IPS-NIHi11 (cell line): ENCODE measurements at places on chromosomes 7 and 10.

- DNase-seq: no peak
Observed at GRCh38 chr7:139711991-139712743, 65.6 kb downstream of the HIPK2 start.

- DNase-seq: no peak
Observed at GRCh38 chr7:140242057-140243031, 65.6 kb upstream of the KDM7A start.

GRCh38 chr10:96636551-96636950 is 49.7 kb upstream of the TM9SF3 start:
- DNase-seq: no peak

GRCh38 chr7:149615690-149616270 is 118.2 kb upstream of the ZNF746 start:
- DNase-seq: peak; percentile 38

GRCh38 chr10:29618341-29619171 is 16.2 kb downstream of the SVIL start:
- DNase-seq: no peak

- no peak for DNase-seq
Observed at GRCh38 chr7:123977081-123977480, 52.0 kb downstream of the SPAM1 start.

GRCh38 chr10:71390461-71390835 is 6.3 kb upstream of the CDH23 start:
- DNase-seq: no peak

DNA sequence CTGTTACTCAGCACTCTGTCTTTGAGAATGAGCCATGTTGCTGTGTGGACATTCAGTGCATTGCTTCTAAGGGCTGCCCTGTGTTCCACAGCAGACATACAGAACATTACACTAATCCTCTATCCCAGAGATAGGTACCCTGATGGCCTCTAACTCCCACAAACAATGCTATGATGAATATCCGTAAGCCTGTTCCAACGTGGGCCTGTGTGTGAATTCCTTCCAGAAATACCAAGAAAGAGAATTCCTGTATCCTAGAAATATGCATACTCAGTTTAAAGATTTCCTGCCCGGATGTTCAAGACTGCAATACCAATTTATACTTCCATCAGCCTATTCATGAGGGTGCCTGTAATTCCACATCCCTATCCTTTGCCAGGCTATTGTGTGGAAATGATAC is 21.3 kb upstream of the ST8SIA6 start:
- DNase-seq: no peak

- DNase-seq: no peak
Observed at GRCh38 chr10:70445718-70446657, 4.5 kb upstream of the NODAL start.

- peak; percentile 33 for DNase-seq
Observed at GRCh38 chr7:88401009-88401623, 94.4 kb upstream of the STEAP4 start.

DNA sequence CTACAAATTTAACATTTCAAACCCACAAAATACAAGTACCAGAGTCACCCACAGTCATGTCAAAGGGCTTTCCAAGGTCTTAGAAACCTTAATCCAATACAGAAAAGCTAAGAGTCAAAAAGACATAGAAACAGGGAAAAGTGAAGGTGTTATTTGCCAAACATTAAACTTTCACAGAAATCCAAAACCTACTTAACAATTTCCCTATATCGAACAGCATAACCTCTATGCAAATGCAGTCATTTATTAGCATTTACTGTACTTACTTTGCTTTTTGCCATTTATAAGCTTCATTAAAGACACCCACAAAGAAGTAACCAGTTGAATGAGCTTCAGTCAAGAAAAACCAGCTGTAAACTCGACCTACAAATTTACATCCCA is 1.6 kb downstream of the PANK1 start:
- DNase-seq: no peak

GRCh38 chr10:60353519-60354258 is 36.0 kb downstream of the ANK3 start:
- no peak for DNase-seq

DNA sequence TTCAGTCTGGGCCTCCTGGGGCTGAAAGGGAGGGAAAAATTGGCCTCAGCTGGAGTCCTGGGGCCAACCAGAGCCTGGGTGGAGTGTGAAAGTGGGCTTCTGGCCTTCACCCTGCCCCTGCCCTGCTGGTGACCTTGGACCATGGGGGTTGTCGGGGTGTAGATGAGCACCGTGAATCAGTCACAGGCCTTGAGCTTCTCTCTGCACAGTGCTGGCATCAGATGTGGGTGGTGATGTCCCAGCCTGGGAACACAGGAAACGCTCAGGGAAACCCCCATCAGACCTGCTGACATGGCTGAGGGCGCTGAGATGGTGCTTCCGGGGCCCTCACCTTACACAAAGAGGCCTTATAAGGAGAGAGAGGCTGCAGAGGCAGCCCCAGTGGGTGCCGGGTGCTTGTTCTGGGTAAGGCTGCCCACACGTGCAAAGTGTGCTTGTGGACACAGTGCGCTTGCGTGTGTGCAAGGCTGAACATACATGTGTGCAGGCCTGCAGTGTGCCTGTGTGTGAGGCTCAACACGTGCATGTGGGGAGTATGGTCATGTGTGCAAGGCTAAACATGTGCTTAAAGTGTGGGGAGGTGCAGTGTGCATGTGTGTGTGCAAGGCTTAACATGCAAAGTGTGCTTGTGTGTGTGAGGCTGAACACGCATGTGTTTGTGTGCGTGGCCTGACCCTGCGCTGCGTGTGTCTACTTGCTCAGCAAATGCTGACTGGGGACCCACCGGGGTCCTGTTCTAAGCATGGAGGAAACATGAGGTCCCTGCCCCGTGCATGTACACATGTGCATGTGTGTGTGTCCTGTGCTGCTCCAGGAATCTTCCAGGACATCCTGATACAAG is 6.5 kb downstream of the ARPC1B start:
- DNase-seq: no peak

GRCh38 chr10:74292871-74293427 is 141.9 kb downstream of the ADK start:
- DNase-seq: no peak

GRCh38 chr10:128630787-128631252 is 504.6 kb upstream of the MKI67 start:
- no peak for DNase-seq

DNA sequence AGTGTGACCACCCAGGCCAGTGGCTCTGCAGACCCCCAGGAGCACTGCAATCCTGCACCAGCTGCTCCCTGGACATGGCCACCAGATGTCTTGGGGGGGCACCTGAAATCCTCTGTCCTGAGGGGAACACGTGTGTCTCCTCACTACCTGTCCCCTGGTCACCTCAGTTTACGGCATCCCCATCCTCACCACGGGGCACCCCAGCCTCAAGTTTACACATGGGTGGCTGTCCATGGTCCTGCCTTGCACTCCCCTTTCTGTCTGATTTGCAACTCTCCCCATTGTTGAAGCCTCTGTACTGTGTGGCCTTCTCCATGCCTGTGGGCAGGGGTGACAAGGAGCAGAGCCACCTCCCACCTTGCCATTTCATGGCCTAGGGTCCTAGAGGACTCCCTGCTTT is 67.2 kb downstream of the RAMP3 start:
- peak; percentile 75 for DNase-seq

GRCh38 chr7:47956220-47956619 is 8.0 kb upstream of the PKD1L1 start:
- DNase-seq: no peak

GRCh38 chr10:116732573-116732972 is 9.8 kb downstream of the HSPA12A start:
- no peak for DNase-seq

- DNase-seq: no peak
Observed at GRCh38 chr7:22393913-22394729, 37.2 kb upstream of the RAPGEF5 start.

- DNase-seq: no peak
Observed at GRCh38 chr10:124646483-124647352, 97.5 kb downstream of the FAM53B start.
